ENCODE measurements at places on chromosomes 1 and 21.

DNA sequence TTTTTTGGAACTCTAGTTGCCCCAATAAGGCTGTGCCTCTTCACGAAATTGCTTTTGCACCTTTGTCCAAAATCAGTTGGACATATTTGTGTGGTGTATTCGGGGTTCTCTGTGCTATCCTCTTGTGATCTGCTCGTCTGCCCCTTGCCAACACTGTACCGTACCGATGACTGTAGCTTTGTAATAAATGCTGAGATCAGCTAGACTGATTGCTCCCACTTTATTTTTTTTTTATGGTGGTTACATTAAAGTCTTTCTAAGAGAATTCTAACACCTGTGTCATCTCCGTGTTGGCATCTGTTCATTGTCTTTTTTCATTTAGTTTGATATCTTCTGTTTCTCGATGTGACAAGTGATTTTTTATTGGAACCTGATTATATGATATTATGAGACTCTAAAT, 94.1 kb downstream of the ADARB1 start:
- no peak for DNase-seq

DNA sequence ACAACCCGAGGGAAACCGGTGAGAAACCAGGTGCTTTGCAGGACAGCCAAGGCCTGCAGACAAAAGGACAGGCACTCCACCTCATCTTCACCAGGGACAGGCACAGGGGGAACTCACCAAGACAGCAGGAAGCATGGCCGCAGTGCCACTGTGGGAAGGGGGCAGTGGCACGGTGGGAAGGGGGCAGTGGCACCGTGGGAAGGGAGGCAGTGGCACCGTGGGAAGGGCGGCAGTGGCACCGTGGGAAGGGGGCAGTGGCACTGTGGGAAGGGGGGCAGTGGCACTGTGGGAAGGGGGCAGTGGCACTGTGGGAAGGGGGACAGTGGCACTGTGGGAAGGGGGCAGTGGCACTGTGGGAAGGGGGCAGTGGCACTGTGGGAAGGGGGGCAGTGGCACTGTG, 28.4 kb upstream of the LRRC47 start:
- DNase-seq: no peak

DNA sequence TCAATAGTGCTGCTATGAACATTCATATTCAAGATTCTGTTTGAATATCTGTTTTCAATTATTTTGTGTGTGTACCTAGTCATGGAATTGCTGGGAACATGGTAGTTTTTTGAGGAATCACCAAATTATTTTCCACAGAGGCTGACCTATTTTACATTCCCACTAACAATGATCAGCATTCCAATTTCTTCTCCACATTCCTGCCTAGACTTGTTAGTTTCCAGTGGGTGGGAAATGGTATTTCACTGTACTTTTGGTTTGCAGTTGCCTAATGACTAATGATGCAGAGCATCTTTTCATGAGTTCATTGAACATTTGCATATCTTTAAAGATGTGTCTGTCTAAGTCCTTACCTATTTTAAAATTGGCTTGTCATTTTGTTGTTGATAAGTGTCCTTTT, 1182.6 kb upstream of the B3GALT2 start:
- DNase-seq: no peak

DNA sequence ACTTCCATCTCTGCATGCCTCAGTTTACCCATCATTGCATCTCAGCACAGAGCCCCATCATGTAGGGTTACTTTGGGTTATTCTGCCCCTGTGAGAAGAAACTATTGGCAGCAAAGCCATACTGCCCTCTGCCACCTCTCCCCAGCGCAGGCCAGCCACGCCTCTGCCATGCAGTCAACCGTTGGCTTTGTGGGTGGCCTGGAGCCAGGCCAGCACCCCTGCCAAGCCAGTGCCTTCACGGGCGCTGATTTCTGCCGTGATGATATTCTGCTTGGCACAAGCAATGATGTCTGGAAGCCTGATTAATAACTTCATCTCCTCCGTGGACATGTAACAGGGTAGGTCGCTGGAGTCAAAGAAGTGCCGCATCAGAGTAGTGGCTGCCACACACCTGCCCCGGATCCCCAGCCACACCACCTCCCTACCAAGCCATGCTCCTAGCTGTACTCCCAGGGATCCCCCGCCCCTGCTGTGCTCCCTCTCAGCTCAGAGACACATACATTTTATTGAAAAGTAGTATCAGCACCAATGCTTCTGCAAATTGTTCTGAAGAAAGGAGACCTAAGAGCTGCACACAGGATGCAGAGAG, 15.0 kb upstream of the CEP85 start:
- peak; percentile 44 for DNase-seq

- DNase-seq: no peak
Measured at GRCh38 chr1:51708911-51709760, 92.2 kb downstream of the OSBPL9 start.

DNA sequence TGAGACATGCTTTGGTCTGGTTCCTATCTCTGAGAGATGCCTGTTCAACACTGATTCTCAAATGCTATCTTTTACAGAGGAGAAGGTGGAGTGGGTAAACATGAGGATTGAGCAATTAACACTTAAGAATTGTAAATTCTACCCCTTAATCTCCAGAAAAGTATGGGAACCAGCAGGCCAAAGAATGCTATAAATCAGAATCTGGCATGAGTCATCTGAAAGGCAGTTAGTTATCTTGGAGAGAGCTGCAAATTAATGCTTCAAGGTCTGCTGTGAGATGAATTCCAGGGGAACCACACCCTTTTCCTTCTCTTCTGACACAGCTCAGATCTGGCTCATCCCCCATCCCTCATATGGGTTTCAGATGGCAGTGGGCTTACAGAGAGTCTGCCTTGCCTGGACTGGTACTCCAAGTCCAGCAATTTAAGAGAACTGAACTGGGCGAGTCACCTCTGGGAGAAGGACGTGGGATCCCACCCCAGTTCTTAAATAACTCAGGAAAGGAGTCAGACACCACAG, 5.2 kb downstream of the S100A10 start:
- no peak for DNase-seq

GRCh38 chr21:45835301-45836267, 146.0 kb upstream of the COL6A1 start:
- no peak for DNase-seq

DNA sequence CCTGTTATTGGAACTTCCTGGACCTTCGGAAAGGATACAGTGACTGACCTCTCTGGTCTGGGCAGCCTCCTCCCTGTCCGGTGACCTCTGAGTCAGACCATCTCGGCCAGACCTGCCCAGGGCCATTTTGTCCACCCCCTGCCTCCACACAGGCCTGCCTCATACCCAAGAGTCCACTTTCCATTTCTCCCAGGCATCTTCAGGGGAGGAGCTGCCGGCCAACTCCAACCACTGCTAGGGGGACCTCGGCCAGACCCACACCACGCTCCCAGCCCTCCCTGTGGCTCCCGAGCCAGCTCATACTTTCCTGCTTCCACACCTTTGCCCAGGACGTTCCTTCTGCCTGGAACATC, 29.5 kb upstream of the RUNX3 start:
- DNase-seq: no peak

DNA sequence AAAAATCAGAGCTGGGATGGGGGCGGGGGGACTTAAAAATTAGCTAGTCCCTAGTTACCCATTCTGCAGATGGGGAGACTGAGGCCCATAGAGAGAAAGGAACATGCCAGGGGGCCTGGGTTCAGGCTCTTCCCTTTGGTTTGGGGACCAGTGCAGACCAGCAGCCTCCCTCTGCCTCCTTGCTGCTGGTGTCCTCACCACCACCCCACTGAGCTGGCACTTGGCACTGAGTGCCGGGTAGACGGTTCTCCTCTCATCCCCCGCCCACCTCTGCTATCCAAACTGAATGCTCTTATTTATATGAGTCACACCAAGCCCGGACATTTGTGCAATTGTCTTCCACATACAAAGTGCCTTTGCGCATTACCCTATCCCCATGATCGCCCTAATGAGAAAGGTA, 39.2 kb downstream of the CAMK2N1 start:
- DNase-seq: no peak

- no peak for DNase-seq
Measured at GRCh38 chr1:13651279-13651678, 48.7 kb upstream of the PRDM2 start.

DNA sequence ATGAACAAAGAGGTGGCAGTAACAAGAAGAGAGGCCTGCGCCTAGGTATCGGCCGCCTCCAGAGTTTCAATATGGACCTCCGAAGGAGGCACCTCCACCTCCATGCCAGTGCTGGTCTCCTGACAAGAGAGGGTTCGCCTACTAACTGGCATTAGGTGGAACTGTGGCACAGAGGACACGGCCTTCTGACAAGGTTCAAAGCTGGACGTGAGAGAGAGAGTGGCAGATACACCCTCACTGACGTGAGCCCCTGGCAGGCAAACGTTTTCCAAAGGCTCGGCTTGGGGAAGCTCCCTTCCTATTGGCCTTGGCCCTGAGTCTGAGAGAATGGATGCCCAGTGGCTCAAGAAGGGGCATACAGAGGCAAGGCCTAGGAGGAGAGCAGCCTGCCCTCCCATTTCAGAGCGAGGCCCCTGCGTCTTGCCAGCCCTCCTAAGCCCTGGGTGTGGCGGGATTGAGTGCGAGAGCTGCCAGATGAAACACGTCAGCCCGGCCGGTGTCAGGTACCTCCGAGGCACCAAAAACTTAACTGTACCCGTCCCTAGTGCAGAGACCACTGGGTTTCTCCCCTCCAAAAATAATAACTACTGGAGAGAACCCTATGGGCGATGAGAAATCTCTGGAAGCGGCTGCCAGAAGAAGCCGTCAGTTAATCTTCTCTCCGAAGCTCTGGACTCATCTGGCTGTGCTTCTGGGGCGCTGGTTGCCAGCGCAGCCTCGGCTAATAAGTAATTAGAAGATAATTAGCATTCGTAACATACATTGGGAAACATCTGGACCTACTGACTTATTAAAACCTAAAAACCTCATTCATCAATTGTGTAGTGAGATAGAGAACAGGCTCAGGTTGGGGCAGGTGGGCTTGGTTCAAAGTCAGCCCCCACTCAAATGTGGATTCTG, 283.6 kb downstream of the NPHP4 start:
- DNase-seq: no peak

DNA sequence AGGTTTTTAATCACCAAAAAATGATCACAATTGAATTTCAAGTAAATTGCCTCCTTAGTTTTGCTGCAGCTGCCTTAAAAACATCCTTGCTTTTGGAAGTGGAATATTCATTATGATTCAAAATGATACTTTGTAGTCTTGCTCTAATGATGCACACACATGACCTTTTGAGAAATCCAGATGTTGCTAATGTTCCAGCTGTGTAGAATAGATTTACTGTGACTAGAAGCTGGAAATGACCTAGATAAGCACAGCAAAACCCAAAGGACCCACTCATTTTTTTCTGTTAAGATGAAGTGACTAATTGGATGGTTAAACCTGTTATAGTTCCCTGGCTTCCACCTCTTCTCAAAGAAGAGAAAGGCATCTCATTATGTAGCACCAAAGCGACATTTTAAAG, 64.6 kb upstream of the RALGPS2 start:
- no peak for DNase-seq

DNA sequence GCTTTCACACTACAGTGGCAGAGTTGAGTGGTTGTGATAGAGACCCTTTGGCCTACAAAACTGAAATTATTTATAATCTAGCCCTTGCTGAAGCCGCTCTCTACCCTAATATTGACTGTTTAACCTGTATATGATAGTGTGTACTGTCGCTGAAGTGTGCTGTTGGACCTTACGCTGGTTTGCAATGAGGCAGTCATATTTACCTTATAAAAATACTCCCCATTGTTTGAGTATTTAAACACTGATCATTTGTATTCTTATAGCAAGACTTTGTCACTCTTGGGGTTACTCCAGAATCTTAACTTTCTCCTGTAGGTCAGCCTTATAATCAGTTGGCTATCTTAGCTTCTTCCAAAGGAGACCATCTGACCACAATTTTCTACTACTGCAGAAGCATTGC, 56.3 kb downstream of the SMG7 start:
- no peak for DNase-seq

DNA sequence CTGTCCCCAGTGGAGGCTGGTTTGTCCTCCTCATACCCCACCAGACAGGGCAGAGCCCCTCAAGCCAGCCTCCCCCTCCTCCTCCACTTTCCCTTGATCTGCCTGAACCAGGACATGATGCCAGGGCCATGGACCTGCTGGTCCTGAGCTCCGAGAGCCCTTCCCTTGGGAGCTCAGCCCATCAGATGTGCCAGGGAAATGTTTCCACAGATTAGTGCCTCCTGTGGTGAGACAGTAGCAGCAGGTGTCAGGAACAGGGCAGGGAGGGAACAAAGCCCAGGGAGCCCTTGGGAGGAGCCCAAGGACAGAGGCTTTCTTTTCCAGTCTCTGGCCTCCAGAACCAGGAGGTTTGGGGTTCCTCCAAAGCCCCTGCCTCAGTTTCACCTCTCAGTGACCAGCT, 14.6 kb upstream of the SLC41A1 start:
- DNase-seq: no peak

- DNase-seq: no peak
Measured at GRCh38 chr1:235998812-235999211, 66.1 kb downstream of the NID1 start.

GRCh38 chr1:20150969-20151368, 11.8 kb downstream of the PLA2G2F start:
- DNase-seq: no peak

DNA sequence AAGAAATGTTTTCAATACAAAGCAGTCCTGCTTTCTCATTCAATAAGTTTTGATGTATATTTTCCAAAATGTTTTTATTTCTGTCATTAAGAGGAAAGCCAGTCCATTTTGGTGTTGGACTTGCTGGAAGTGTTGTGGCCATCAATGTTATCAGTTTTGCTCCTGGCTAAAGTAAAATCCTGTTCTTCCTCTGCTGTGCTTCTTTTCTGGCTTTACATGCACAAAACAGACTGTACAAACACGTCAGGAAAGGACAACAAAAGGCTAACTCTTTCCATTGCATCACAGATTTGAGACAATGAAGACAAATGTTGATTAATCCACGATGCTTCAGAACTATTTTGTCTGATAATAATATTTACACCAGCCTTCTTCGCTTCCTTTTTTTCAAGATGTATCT, 735.4 kb downstream of the LTN1 start:
- DNase-seq: no peak

DNA sequence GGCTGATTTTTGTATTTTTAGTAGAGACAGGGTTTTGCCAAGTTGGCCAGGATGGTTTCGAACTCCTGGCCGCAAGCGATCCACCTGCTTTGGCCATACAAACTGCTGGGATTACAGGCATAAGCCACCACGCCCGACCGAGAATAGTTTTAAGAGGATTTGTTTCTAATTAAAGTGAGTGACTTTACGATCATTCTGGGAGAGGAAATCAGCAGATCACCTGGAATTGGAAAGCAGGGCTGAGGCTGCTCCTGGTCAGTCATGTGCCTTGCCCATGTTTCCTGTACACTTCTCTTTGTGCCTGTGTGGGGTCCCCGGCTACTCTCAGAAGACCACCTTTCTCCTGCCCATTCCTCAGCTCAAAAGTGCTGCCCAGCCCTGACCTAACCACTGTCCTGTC, 33.9 kb downstream of the ZBTB8B start:
- no peak for DNase-seq
